ENCODE measurements at places on chromosomes 2 and 18.

- DNase-seq = no peak
These were observed 79.6 kb upstream of the UBXN4 start for GRCh38 chr2:135662088-135662487.

DNA sequence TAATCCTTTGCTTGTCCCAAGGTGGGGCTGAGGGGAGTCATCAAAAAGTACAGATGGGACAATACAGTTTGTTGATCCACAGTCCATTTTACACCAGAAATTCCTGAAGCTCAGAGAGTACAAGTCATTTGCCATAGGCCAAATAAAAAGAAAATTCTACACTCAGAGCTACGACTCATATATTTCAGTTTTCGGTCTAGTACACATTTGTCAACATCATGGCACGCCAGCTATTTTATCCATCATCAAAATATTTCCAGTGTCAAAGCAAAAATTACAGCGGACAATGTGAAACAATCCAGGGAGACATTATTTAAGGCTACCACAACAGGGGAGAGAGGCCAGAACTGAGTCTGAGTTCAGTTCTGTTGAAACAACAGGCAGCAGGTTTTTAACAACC is 587.5 kb upstream of the DSEL start:
- no peak for DNase-seq

DNA sequence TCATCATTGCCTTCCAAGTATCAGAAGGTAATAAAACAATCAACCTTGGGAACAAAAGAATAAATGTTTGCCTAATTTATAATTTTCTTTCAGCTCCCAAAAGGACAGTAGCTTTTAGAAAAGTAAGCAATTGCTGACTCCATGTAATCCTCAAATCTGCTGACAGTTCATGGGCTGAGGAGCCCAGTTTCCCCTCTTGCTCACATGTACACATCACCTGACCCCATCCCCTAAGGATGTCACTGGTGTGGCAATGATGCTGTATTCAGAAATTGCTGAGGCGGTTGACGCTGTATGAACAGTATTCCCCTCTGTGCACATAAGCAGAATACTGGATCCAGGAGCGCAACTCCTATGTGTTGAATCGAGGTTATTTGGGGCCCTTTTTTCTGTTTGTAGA is 56.1 kb upstream of the LYPD1 start:
- no peak for DNase-seq

- peak; percentile 94 for DNase-seq
These were observed at the start of gene MAPRE2 for GRCh38 chr18:35040988-35041814. Gene MAPRE2, plus strand, starts transcription at chr18:35041413. Its CDS starts 127 bp downstream, at chr18:35041540.

DNA sequence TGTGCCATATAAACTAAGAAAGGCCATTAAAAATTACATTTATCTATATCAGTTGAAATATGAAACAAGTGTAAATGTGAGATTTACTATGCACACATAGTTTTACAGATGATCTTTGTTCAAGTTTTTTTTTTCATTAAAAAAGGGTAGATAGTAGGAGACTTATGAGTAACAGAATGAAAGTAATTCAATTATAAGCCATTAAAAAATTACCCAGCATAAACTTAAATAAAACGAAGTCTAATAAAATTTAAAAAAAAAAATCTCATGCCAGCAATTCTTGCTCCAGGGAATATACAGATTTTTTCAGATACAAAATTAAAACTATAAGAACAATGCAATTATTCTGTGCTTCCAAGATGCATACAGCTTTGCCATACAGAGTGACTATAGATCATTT is 118.3 kb upstream of the RNU4ATAC start:
- DNase-seq = no peak

DNA sequence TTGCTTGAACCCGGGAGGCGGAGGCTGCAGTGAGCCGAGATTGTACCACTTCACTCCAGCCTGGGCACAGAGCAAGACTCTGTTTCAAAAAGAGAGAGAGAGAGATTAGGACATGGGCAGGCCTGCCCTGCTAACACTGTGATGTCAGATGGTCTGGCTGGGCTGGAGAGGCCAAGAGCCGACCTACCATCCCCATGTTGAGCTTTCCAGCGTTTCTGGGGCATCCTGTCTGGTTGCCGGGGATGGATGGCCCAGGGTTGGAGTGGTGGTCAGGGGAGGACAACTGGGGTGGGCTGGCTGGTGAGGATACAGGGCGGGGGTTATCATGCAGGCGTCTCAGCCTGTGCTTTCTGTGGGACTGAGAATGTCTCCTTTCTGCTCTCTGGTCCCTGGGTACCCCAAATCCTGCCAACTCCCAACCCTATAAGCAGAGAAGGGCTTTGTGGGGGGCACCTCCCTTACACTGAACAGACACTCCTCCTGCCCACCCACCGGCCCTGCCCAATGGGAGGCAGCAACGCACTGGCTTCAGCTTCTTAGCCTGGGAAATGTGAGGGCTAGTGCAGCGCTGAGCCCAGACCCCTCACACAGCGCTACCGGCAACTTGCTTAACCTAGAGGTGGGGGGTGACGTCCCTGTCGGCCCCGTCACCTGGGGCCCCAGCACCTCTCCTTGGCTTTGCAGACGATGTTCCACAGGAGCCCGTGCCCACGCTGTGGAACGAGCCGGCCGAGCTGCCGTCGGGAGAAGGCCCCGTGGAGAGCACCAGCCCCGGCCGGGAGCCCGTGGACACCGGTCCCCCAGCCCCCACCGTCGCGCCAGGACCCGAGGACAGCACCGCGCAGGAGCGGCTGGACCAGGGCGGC is 5.4 kb downstream of the SNORC start:
- peak; percentile 23 for DNase-seq

GRCh38 chr2:28321426-28321825 is 71.2 kb upstream of the FOSL2 start:
- no peak for DNase-seq

DNA sequence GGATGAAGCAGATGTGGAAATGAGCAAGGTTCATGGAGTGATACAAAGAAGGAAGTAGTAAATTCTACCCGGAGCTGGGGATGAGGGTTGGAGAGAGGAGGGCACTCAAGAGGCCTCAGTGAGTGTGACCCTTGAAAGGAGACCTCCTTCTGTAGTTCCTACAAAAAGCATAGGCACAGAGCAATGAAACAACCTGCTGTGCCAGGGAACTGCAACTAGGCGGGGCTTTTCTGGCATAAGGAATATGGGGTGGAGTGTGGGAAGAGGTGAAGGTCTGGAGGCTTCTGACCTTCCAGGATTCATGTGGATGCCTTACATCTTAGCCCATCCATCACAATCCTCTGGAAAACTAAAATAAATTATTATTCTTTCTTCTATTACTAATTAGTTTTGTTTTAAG is 25.5 kb upstream of the PGAP1 start:
- no peak for DNase-seq

DNA sequence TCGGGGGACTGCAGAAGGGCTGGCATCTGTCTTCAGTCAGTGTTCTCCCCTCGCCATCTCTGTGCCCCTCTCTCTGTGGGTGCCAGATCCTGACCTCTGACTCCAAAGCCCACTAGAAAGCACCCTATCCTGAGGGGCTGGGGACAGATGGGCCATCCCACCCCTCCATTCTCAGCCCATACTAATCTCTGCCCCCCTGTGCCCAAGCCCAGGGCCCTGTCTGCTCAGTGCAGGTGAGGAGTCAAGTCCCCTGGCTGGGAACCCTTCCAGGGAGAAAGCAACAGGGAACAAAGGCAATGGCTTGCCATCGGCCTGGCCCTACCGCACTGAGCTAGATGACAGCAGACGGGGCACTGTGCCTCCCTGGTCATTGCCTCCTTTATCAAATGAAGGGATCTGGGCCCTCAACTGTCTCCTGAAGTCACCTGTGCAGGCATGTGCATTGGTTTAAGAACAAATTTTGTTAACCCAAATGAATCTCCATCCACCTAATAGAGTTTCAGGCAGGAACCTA is 42.7 kb upstream of the ID2 start:
- DNase-seq = no peak

Data from LoVo (cell line).